Subcutaneous preadipocyte (primary cell): ENCODE measurements at places on chromosomes 1 and 21. TPM values are rescaled to one million over a fixed set of nuclear protein-coding genes. Genes with fewer than 3 reads are reported as not detected.

S100A5 gene
- total RNA-seq = 0.37 and 0.39 TPM in 2 replicates

FOXO6 gene
- under 0.01 TPM in 1 of 2 replicates, not detected in the other for total RNA-seq

IVL gene
- total RNA-seq = under 0.01 TPM in 1 of 2 replicates, not detected in the other

SEMA4A gene
- 0.37 and 0.98 TPM in 2 replicates for total RNA-seq

PLEKHA6 gene
- 0.20 and 0.37 TPM in 2 replicates for total RNA-seq

MAD2L2 gene
- 36.6 and 41.2 TPM in 2 replicates for total RNA-seq

FGGY gene
- total RNA-seq = 12.5 and 16.5 TPM in 2 replicates

SLC5A9 gene
- total RNA-seq = not detected in 2 replicates

HAO2 gene
- not detected in 2 replicates for total RNA-seq

RNPEP gene
- 60.6 and 62.8 TPM in 2 replicates for total RNA-seq

CENPF gene
- total RNA-seq = 30.5 and 47.7 TPM in 2 replicates

GABRD gene
- not detected in 2 replicates for total RNA-seq
